ENCODE measurements at places on chromosomes 3 and 15.

GRCh38 chr15:42331235-42331634 is 28.1 kb upstream of the CAPN3 start:
- DNase-seq: no peak

DNA sequence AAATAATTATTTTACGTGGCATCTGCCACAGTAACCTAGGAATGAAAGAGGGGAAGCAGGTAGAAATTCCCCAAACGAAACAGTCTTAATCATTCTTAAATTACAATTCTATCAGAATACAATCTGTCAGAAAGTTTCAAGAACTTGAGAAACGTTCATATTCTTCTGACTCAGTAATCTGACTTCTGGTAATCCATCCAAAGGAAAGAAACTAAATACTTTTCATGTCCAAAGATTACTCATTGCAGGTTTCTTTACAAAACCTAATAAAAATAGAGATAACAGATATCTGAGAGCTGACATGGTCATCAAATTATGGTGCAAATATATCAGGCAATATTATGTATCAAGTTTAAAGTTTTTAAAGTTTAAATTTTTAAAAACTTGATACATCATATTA is 109.4 kb downstream of the DLG1 start:
- no peak for DNase-seq

DNA sequence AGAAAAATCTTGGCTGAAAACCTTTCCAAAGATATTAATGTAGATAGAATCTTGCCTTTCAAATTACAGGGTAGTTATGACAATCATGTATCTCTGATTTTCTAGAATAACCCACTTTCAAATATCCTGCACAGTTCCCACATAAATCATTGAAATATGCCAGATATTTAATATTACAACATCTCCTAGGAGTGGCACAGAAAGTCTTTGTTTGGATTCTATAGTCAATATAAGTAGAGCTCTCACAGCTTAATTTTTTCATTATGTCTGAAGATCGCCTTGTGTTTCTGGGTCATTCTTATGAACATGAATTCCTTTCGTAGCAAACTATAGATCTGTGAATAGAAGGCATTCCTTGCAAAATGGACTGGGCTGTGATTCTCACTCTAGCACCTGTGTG is 5.0 kb downstream of the RARB start:
- no peak for DNase-seq

- DNase-seq: no peak
Measured at GRCh38 chr15:77104155-77104554, 33.2 kb upstream of the TSPAN3 start.

GRCh38 chr3:152719264-152719663 is 115.7 kb upstream of the P2RY1 start:
- no peak for DNase-seq

DNA sequence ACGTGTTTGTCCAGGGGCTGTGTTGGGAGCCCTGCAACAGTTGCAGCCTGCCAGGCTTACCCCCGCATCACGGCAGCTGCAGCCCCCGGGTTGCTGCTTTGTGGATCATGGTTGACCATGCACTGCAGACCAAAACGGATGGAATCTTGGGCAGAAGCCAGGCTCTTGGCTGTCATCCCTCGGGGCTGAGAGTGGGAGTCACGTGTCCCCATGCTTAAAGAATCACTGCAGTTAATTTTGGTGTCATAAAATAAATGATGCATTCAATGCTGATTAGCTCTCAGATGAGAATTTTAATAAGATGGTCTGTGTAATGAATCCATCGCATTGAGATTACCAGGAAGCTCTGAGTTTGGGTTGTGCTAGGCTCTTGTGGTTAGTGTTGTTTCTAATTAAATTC is 115.6 kb downstream of the CHDH start:
- no peak for DNase-seq

DNA sequence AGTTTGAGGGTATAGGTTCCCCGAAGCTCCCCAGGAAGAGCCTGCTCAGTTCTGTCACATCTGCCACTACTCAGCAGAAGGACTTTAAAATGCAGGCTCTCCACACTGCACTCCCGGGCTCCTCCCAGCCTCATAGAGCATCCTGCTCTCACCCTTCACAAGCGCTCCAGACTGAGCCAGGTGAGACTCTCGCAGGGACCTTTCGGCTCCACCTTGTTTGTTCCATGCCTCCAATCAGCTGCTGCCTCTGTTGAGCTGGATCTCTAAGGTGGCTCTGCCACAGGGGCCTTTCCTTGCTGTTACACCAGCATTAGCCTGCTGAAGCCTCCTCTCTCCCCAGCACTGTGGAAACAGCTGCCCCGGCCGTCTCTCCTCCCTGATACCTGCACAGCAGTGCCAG is 56.1 kb downstream of the SLCO3A1 start:
- DNase-seq: no peak

GRCh38 chr3:69669070-69669469 is 70.2 kb upstream of the MITF start:
- no peak for DNase-seq

DNA sequence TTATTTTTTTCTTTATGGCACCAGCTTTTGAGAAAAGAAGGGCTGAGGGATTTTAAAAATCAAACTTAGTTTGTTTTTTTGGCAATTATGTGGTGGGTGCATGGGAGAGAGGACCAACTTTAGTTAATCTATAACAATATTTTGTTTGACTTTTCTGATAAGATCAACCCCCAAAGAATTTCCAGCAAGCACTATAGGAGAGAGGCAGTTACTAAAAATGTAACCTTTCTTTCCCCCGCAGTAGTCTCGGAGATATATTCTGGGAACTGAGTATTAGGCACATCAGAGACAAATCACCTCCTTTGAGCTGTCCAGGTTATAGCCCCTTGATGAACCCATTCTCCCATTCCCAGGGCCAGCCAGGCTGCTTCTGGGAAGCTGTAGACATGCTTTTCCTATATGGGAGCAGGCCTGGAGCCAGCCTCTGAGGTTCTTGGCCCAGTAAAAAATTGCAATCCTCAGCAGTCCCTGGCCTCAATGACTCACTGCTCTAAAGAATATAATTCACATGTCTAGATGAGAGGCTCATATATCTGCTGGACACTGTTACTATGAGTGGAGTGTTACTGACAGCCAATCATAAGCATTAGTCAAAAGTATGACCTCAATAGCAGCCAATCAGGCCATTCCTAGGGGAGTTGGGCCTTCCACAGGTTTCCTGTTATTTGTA is 138.3 kb upstream of the AGBL1 start:
- DNase-seq: no peak

GRCh38 chr15:70060993-70061305 is 36.8 kb downstream of the TLE3 start:
- no peak for DNase-seq

- no peak for DNase-seq
Measured at GRCh38 chr15:80712956-80713355, 17.8 kb downstream of the ABHD17C start.

DNA sequence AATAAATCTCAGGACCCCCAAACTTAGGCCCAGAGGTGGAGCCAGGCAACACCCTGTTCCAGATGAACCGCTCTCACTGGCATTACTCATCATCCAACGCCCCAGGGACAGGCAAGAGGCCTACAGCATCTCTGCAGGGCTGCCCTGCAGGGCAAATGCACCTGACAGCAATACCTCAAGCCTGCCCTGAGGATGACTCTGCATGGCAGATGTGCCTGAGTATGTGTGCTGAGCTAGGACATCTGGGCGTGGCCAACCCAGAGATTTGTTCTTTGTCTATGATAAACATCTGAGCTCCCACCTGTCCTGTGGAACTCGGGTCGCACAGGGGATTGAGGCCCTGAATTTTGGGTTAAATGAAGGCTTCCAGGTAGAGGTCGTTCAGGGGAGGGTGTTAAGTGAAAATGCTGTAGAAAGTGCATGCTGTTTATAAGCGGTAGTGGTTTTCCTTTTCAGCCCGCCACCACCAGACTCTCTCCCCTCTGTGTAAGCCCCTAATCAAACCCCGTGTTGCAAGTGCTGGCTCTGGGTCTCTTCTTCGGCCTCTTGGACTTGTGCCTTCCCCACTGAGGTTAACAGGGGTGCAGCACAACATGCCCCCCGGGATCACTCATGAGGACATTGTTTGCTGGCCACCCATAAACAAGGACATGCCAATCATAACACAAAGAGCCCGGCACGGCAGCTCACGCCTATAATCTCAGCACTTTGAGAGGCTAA is 92.3 kb downstream of the ATP10A start:
- DNase-seq: no peak

GRCh38 chr3:130517602-130518001 is 625 bp downstream of the COL6A6 start:
- no peak for DNase-seq

DNA sequence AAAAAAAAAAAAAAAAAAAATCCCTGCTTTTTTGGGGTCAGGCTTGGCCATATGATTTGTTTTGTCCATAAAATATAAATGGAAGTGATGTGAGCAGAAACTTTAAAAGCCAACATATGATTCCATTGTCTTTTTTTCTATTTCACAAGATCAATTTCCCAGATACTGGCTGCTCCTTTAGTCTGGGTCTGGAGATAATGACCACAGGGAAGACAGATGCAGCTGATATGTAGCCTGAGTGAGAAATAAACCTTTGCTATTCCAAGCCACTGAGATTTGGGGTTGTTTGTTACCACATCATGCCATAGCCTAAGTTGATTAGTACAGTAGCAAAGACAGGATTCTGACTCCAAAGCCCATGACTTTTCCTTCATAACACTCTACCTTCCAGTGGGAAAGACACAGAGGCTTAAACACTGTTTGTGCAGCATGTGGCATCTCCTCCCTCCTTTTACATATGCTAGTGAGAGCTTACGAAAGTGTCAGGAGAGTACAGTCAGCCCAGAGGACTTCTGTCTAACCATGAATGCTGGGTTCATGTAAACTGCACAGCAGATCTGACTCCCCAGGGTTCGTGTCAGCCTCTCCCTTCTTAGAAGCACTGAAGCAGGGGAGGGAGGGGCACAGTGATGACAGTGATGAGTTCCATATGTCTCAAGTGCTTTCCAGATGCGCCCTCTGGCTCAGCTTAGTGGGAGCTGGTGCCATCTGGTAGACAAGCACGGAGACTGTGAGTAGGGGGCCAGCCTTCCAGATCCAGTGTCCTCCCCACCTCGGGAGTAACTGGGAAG is 36.7 kb upstream of the SLC7A14 start:
- no peak for DNase-seq

- DNase-seq: no peak
Measured at GRCh38 chr15:46111730-46112129, 476.9 kb downstream of the SQOR start.

DNA sequence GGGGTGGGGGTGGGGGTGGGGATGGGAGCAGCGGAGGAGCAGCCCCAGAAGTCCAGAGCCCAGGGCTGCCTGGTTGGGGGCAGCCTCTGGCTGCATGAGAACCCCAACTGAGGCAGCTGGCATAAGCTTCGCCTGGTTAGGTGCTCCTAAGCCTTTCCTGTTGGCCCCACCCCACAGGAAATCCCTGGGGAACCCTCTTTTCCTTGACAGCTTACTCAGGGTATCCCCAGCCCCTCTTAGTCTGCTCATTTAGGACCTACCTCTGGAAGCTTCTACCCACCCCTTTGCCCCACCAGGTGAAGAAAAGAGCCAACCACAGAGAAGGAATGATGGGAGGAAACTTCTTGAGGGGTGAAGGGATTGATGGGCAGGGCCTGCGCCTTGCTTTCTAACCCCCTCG is 53.4 kb downstream of the IL20RB start:
- DNase-seq: no peak

- DNase-seq: no peak
Measured at GRCh38 chr3:39385456-39386090, 2.4 kb downstream of the SLC25A38 start.

GRCh38 chr3:49793486-49794085 is 6.1 kb downstream of the CDHR4 start:
- no peak for DNase-seq

DNA sequence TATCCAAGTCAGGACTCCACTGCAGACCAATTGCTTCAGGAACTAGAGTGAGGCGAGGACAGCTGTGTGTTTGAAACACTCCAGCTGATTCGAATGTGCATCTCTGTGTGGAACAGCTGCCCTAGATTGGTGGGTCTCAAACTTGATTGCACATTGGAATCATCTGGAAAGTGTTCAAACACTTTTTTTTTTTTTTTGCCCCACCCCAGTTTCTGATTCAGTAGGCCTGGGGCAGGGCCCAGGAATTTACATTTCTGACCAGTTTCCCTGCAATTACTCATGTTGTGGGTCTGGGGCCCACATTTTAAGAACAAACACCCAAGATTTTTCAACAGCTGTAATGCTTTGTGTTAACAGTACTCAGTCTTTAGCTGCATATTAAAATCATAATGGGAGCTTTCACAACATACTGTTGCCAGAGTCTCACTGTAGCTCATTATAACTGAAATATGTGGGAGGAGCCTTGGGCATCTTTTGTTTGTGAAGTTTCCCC is 156.6 kb downstream of the NR1D2 start:
- DNase-seq: no peak

GRCh38 chr15:67611370-67612369 is 69.2 kb downstream of the MAP2K5 start:
- DNase-seq: no peak

DNA sequence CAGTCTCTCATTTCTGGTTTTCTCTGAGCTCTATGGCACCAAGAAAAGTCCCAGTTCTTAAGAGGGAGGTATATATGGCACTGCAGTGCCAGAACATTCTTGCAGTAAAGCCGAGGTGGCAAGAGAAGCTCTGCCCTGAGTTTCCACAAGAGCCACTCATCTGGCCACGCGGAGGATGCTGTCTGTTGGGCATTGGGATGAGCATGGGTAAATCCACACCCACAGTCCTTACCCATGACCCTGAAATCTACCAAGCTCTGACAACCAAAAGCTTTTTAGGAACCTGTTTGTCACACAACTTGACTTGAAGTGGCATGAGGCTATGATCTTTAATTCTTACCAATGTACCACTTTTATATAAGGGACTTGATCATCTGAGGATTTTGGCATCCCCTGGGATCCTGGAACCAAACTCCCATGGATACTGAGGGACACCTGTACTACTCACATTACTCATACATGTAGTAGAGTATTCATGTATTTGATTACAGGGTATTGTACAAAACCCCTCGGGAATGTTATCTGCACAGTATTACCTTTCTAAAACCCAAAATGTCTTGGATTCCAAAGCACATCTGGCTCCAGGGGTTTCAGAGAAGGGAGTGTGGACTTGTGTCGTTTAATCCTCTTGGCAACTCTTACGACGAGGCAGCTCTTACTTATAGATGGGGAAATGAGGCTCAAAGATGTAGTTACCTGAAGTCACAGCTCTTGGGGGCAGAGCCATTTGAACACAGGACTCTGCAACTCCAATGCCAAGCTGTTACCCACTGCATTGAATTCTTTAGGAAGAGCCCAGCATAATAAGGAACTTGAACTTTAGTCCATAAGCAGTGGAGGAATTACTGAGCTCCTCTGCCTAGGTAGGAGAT is 8.8 kb downstream of the RPL32 start:
- no peak for DNase-seq

Measured in stimulated activated CD8-positive, alpha-beta memory T cell treated with anti-CD3 and anti-CD28 coated beads, Interleukin-7, amount 100 ng/mL, for 48 hours (primary cell).